Activated CD8-positive, alpha-beta memory T cell treated with anti-CD3 and anti-CD28 coated beads for 1 hour (primary cell): ENCODE measurements at places on chromosomes 12 and 14.

GRCh38 chr14:101002738-101003137 is 99.2 kb upstream of the RTL1 start:
- no peak for DNase-seq

DNA sequence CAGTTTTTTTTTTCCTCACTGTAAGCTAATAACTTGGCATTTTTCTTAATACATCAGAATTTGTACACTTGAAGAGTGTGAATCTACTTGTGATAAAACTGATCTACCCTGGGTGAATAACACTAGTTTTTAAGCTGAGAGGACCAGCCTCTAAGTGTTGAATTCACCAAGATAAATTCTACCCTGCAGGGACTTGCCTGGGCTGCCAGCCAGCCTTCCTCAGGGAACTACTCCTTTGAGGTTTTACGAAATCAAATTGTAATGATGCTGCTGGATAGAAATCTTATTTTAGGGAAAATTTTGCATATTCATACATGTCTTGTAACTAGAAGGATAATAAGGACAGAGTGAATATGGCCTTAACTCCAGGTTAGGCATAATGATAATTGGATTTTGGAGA is 1.9 kb downstream of the MED21 start:
- no peak for DNase-seq

GRCh38 chr12:32365473-32366064 is 33.8 kb upstream of the FGD4 start:
- DNase-seq, result no peak

DNA sequence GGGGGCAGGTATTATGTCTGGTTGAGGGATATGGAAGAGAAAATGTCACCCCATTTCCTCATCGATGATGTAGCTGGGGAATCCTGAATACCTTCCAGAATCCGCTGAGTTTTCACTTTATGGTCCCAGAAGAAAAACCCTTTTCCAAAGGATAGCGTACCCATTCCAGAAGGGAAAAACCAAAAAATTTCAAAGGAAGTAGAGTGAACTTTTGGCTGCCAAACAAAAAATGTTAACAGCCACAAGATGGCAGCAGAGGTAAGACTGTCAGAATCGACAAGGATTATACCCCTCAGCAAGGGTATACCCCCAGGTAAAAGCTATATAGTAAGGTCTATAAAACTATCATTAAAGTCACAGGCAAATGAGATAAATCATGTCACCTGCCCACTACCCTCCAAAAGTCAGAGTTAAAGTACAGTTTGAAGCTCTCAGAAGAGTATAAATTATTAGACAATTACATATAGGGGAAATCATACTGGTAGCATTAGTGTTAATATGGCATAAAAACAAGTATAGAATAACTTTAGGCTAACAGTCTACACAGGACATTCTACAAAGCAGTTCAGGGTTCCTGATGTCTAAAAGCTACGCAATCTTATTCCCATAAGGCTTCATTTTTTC is 18.0 kb downstream of the ACIN1 start:
- DNase-seq, result no peak

GRCh38 chr12:19869413-19869812 is 430.1 kb downstream of the AEBP2 start:
- DNase-seq, result no peak
